CD4-positive, alpha-beta T cell treated with Interleukin-10 for 1 hour (primary cell): ENCODE measurements at places on chromosomes 16 and 17.

GRCh38 chr16:31527734-31528274 lies at the start of gene AHSP:
AHSP (plus strand) TSS chr16:31527900; CDS start chr16:31528140, 240 bp downstream.
- DNase-seq, result no peak

GRCh38 chr16:10612649-10613179 lies 32.3 kb upstream of the EMP2 start:
- no peak for DNase-seq

GRCh38 chr16:82481455-82481854 lies 145.3 kb upstream of the CDH13 start:
- DNase-seq, result no peak

DNA sequence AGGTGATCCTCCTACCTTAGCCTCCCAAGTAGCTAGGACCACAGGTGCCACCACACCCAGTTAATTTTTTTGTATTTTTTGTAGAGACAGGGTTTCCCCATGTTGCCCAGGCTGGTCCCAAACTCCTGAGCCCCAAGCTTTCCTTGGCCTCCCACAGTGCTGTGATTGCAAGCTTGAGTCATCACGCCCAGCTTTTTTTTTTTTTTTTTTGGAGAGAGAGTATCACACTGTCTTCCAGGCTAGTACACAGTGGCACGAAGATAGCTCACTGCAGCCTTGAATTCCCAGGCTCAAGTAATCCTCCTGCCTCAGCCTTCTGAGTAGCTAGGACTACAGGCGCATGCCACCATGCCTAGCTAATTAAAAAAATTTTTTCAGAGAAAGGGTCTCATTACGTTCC lies 27.2 kb downstream of the HEATR9 start:
- DNase-seq, result no peak

DNA sequence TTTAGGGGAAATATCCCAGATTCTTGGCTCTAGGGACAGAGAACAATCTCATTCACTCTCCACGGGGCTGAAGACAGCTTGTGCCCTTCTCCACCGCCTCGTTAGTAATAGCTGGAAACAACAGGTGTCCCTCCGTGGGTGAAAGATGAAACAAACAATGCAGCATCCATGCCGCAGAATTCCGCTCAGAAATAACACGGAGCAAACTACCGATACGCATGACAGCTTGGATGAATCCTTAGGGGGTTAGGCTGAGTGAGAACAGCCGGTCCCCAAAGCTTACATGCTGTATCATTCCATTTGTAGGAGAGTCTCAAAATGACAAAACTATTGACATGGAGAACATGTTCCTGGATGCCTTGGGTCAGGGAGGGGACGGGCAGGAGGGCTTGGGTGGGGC lies 29.4 kb upstream of the CACNG1 start:
- no peak for DNase-seq

- DNase-seq, result peak; percentile 49
Observed at GRCh38 chr17:78781104-78781892, 775 bp downstream of the CYTH1 start.

DNA sequence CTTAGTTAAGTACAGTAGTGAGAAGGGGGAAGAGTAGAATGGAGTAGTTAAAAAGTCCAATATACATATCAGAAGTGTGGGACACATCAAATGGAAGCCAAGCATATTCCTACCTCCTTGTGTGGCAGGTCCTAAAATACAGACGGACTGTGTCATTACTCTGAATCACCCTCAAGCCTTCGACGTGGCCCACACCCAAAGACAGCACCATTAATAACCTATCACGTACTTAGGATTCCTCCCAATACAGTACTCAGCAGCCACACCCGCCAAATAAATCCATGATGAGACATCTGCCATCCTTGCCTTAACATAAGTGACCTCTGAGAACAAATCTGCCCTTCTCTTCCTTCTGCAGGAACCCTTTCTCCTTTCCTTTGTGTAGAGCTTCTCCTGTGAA lies 38.9 kb downstream of the UBE2G1 start:
- no peak for DNase-seq

DNA sequence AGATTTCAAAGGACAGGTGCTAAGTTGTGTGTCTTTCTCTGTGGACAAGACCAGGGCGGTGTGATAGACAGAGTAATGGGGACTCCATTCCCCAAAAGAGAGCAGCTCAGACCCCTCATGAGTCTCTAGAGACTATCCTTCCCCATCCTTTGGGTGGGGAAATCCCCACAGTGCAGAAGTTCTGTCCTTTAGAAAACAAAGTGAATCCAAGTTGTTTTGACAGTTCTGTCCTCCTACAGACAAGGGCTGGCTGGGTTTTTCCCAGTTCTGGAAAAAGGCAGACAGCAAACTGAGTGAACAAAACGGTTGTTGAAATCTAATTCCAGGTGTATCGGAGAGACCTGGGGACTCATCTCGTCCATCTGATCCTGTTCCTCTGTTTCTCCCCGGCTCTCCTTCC lies 11.0 kb upstream of the HAS3 start:
- DNase-seq, result no peak

- DNase-seq, result no peak
Observed at GRCh38 chr17:50348522-50349242, 2.8 kb downstream of the XYLT2 start.

DNA sequence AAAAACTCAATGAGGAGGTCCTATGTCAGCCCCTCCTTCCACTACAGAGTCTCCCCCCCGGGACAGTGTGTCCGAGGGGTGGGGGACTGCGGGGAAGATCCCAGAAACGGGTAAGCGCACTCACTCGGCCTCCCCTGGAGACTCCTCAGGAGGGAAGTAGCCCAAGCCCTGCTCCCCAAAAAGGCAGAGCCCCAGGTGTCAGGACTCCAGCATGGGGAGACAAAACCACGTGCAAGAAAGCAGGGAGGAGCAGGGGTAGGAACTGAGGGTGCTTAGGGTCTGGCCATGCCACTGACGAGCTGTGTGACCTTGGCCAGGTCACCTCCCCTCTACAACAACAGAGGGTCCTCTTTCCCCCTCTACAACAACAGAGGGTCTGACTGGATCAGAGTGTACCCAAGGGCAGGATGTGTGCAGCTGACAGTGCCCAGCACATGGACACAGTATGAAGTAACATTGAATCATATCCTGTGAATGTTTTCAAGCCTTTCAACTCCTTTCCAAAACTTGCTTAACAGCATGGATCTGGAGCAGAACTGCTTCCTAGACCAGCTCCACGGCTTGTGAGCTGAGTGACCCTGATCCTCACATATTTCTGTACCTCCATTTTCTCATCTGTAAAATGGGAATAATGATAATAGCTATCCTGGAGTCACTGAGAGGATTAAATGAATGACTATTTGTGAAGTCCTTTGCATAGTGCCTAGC lies 2.1 kb upstream of the NAGS start:
- DNase-seq, result no peak

DNA sequence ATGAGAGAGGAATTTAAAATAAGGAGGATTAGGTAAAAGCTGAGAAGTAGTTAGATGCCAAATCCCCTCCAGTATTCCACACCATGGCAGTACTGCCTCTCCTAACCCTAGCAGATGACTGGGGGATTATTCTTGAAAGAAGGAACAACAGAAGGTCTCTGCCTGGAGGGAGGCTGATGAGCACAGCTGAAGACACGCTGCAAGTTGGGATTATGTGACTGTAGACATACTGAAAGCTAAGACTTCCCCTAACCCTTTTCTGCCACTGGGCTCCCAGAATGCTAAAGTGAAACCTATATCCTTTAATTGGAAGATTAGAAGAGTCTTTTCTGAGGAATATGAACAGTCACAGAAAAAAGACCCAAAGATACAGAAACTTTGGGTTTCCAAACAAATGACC lies 27.7 kb upstream of the SLC46A1 start:
- no peak for DNase-seq

DNA sequence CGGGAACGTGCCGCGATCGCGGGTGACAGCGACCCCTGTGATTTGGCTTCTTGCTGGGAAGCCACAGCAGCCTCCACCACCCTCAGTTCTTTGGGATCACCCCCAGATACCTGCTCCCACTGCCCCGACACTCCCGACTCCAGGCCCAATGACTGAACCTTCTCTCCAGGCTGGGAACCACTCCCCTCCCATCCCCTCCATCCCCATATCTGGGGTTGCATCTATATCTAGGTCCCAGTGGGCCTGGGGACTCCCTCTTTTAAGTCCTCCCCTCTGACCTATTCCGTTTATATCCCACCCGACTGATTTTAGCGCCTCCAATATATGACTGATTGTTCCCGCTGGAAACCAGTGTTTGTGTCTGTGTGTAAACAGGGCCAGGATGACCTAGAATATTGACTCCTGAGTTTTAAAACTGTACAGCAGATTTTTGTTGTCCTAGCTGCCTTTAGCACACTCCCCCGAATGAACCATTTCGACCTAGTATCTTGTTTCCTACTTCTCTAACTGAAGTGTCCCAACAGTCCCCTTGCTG lies 667 bp downstream of the PSMD3 start:
- peak; percentile 8 for DNase-seq

DNA sequence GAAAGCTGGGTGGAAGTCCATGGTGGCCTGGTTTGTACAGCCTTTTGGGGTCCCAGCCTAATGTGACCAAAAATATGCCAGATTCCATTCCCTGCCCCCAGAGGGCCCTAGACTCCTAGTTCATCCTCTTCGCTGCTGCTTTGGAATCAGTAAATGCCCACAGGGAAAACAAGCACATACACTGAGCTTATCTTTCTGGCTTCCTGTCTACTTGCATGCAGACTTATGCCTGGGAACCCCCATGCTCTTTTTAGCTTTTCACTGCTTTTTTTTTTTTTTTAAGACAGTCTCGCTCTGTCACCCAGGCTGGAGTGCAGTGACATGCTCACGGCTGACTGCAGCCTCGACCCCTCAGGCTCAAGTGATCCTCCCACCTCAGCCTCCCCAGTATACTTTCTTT lies 6.2 kb upstream of the CD300LG start:
- no peak for DNase-seq

DNA sequence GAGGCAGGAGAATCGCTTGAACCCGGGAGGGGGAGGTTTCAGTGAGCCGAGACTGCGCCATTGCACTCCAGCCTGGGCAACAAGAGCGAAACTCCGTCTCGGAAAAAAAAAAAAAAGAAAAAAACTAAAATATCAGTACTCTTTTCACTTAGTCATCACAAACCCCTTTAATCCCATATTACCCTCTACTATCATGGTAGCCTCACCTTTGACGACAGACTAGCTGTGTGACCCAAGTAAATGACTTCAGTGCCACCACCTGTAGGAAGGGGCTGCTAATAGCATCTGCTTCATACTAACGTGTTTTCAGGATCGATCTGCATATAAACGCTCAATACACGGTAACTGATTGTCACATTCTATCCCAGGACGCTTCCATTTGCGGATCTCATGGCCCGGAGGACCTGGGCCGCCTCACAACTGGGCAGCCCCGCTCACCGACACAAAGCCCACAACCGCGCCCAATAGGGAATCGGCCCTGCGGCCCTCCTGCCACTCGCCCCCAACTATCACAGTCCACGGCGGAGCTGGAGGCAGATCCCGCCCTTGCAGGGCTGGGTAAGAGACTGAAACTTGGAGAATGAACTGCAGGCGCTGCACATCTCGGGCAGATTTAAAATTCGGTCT lies 1.1 kb upstream of the ZNF263 start:
- no peak for DNase-seq

DNA sequence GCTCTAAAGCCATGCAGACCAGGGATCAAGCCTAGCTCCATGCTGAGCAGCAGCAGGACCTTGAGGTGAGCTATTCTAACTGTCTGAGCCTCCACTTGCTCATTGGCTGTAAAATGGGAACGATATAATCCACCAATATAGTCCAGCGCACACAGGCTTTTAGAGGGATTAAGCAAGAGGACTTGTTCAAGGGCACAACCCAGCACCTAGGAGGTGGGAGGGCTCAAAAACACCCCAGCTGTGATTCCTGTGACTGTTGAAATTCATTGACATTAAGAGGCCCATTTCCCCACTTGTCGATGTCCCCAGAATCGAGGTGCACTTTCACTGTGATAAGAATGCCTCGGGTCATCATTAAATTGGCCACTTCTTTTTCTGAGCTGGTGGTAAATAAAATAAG lies 4.1 kb downstream of the USH1G start:
- DNase-seq, result no peak

DNA sequence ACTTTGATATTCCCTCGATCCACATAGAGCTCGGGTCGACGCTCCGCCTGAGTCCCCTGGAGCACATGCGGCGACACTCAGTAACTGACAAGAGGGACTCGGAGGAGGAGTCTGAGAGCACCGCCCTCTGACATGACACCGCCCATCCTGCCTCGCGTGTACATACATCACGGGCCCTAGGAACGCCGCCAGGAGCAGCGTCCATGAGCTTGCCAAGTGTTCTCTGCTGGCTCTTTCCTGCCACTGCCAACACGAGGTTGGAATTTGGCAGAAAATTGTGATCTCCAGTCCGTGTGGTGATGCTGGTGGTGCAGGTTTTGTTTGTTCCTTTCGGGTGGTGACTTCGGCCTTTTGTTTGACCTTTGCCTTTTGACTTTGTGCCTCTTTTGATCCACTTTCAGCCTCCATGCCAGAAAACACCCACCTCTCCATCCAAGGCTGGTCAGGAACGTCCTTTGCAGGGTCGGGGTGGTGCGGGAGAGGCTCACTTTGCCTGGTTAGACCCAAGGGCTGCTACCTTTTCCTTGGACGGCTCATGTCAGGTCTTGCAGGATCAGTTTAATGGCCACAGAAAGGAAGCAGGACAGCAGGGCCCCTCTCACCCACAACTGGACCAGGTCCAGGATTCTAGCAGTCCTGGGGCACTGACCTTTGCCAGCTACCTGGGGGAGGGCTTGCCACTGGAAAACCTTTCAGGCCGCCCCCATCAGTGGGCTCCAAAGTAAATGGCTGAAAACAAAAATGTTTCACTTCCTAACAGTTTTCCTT lies 27.6 kb downstream of the ELAC2 start:
- DNase-seq, result no peak

GRCh38 chr16:27572711-27573110 lies 22.8 kb downstream of the KATNIP start:
- no peak for DNase-seq
